ENCODE measurements at places on chromosomes 6 and 20. TPM values are rescaled to one million over a fixed set of nuclear protein-coding genes. Genes with fewer than 3 reads are reported as not detected.

DNA sequence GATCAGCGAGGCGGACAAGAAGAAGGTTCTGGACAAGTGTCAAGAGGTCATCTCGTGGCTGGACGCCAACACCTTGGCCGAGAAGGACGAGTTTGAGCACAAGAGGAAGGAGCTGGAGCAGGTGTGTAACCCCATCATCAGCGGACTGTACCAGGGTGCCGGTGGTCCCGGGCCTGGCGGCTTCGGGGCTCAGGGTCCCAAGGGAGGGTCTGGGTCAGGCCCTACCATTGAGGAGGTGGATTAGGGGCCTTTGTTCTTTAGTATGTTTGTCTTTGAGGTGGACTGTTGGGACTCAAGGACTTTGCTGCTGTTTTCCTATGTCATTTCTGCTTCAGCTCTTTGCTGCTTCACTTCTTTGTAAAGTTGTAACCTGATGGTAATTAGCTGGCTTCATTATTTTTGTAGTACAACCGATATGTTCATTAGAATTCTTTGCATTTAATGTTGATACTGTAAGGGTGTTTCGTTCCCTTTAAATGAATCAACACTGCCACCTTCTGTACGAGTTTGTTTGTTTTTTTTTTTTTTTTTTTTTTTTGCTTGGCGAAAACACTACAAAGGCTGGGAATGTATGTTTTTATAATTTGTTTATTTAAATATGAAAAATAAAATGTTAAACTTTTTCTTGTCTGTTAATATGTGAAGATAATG is 2.2 kb downstream of the HSPA1B start:
- peak; percentile 75 for DNase-seq

DNA sequence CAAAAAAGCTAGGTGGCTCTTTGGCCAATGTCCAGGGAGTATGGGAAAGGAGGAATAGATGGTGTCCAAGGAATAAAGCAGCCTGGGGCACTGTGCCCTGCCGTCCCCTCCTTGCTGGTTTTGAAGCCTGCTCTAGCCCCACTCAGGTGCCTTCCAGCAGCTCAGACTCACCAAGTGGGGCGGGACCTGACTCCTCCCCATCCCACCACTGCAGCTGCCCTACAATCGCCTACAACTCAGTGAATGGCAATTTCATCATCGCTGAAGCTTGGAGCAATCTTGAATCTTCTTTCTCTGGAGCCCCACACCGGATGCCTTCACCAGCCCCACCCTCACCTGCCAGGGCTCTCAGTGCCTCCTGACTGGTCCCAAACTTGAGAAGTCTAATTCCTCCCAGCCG is 56.4 kb upstream of the NXT1 start:
- no peak for DNase-seq

GRCh38 chr6:145502416-145502815 is 232.9 kb downstream of the EPM2A start:
- no peak for DNase-seq

DNA sequence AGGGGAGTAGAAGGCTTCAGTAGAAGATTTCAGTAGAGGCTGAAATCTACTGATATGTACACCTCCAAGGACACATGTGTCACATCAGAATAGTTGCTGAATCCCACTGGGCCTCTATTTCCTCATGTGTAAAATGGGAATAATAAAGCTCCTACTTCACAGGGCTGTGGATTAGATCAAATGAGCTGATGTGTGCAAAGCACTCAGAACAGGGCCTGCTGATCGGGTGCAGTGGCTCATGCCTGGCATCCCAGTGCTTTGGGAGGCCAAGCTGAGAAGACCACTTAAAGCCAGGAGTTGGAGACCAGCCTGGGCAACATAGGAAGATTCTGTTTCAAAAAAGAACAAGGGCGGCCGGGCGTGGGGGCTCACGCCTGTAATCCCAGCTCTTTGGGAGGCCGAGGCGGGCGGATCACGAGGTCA is 8.1 kb upstream of the AP5S1 start:
- DNase-seq: no peak

- DNase-seq: no peak
These were observed 56.6 kb downstream of the BPIFB1 start for GRCh38 chr20:33339515-33340058.

- no peak for DNase-seq
These were observed 29.6 kb downstream of the ZKSCAN8 start for GRCh38 chr6:28171271-28171670.

DNA sequence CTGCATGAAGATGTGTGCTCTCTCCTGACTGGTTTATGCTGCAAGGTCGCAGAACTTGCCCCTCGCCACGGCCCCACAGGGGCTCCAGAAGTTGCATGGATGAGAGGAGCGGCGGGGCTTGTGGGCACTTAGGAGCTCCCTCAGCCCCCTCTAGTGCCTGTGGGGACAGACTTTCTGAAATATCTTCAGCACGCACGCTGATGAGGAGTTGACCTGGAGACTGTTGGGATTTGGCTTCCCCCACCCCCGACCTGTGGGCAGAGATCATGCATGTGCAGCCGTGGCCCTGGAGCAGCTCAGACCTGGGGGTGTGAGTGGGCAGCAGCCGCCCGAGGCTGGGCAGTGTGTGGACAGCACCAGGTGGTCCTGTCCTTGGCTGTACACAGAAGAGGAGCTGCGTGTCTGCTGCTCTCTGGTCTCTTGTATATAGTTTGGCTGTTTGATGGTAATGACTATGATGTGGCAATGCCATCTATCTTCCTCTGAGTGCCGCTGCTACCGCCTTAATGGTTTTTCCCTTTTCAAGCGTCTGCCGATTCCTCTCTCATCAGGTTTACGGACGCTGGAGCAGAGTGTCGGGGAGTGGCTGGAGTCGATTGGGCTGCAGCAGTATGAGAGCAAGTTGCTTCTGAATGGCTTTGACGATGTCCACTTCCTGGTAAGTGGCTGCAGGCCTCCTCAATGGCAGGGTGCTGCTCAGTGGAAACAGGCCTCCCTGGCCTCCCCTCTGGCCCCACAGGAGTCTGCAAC is 81.4 kb downstream of the TCP11 start:
- DNase-seq: no peak

DNA sequence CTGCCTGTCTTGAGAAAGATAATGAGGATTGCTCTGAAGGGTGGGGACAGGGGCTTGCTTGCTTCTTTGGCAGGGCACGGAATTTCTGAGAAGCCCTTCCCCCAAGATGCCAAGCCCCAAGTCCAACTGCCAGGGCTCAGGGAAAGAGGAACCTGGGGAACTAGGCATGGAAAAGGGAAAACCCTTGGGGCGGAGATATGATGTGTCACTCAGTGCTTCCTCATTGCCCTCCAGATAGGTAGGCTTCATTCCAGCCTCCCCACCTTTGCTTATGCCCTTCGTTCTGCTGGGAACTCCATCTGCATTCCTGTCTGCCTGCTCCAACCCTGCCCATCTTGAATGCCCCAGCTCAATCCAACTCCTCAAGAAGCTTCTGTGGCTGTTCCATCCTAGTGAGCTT is 61.2 kb downstream of the VEGFA start:
- no peak for DNase-seq

GRCh38 chr20:37238426-37238825 is 23.2 kb downstream of the GHRH start:
- DNase-seq: no peak

DNA sequence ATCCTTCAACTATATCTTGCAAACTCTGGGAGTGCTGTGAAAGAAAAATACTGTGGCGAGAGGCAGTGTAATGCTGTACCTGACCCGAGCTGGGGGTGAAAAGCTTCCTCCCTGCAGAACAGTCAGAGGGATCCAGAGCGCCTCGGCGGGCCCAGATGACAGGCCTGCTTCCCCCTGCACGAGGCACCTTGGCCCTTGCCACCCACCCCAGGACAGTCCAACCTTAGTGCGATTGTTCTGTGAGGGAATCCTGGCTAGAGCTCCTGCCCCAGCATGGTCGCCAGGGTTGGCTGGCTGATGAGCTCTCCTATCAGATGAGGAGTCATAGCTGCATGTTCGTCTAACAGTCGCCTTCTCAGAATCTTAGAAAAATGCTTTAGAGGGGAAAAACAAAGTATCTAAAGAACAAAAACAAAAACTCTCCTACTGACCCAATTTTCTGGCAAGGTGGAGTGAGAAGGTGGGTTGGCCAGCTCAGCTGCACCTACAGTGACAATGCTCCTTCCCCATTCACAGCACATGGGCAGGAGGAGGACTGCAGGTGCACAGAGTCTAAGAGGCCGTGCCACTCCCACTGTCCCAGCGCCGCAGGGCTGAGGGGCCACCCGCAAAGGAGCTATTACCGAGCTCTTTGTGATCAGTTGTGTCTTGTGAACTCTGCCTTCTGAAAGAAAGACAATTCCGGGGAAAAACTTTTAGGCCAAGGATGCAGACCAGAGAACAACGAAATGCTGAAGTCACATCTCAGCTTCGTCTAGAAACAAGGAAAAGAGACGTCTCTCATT is 28.6 kb upstream of the GPR6 start:
- no peak for DNase-seq

DNA sequence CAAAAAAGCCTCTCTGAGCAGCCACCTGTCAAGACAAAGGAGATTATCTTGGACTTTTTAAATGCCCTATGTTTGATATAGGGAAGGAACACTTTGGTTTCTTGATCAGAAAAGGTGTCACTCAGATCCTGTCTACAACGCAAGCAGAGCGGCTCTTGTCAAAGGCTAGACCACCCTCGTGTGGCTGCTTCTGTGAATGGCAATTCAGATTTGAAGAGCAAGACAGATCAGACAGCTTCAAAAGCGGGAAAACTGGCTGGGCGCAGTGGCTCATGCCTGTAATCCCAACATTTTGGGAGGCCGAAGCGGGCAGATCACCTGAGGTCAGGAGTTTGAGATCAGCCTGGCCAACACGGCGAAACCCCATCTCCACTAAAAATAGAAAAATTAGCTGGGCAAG is 10.1 kb upstream of the NXT1 start:
- peak; percentile 28 for DNase-seq

GRCh38 chr20:16433293-16433580 is 140.0 kb downstream of the KIF16B start:
- DNase-seq: peak; percentile 57

- no peak for DNase-seq
These were observed 184.3 kb downstream of the CARMIL1 start for GRCh38 chr6:25463441-25463840.

GRCh38 chr6:8170245-8170644 is 67.9 kb upstream of the EEF1E1 start:
- DNase-seq: no peak

DNA sequence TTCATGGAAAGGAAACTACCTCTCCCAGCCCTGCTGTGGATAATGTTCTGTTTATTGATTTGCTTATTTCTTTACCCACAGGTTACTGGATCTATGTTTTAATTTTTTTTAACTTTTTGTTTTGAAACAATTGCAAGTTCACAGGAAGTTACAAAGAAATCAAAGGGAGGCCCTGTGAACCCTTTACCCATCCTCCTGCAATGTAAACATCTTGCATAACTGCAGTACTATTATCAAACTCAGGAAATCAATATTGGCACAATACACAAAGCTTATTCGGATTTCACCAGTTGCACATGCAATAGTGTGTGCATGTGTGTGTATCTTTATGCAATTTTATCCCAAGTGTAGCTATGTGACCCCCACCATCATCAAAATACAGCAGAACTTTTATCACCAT is 398.0 kb downstream of the BTBD3 start:
- DNase-seq: no peak

DNA sequence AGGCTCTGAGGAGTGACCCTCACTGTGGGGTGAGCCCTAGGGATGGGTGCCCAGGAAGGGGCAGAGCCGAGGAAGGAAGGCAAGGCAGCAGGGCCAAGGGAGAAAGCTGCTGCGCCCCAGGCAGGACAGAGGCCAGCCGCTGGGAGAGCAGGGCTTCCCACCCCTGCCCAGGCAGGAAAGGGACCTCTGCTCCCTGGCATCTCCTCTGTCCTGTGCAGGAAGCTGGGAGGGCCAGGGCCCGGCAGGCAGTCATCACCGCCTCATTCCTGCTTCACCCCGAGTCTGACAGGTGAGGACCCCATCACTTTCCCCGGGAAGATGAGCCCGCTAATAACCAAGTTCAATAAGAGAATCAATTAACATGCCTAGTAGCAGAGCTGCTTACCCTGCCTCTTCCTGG is 81.3 kb downstream of the EDN3 start:
- no peak for DNase-seq

DNA sequence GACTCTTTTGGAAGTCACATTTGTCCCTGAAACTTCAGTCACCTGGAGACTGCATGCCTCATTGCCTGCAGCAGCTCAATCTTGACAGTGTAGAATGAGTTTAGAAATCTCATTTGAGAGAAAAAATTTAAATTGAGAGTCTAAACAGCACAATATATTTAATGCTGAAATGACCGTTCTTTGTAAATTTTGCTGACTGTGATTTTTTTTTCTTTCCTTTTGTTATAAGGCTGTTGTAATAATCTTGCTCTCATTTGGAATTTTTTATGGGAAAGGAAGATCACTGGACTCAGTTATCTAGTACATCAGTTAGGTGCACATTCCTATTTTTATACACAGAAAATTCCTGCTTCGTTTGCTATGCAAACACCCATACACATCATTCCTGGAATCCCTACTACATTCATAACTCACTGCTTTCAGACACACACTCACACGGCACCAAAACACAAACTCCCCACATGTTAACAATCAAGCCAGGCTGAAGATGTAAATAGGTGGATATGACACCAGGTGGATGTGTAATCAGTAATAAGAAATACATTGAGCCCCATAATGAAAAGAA is 43.8 kb downstream of the PTCHD4 start:
- DNase-seq: no peak

- DNase-seq: no peak
These were observed 664.8 kb upstream of the MMS22L start for GRCh38 chr6:97947841-97948240.

DNA sequence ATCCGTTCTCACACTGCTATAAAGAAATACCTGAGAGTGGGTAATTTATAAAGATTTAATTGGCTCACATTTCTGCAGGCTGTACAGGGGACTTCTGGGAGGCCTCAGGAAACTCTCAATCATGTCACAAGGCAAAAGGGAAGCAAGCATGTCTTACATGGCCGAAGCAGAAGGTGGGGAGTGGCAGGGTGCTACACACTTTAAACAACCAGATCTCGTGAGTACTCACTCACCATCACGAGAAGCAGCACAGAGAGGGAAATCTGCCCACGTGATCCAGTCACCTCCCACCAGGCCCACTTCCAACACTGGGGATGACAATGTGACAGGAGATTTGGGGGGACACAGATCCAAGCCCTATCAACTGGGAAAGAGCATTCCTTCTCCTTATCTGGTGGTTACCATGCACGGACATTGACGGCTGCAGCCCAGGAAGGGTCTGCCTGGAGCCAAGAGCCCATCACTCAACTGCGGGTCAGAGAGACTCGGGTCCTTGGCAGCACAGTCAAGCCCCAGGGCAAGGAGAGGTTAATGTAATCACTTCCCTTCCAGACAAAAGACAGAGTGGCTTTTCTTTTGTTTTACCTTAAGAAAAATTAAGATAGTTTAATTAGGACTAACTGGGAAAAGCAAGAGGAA is 112.3 kb upstream of the CST7 start:
- DNase-seq: no peak

- no peak for DNase-seq
These were observed 126.7 kb downstream of the RTN4IP1 start for GRCh38 chr6:106502559-106502958.

Gene KHDC1L
- polyA plus RNA-seq: not detected

Gene WASF1
- 53.3 TPM for polyA plus RNA-seq

Gene GCNT2
- 13.9 TPM for polyA plus RNA-seq

Gene MBOAT1
- 26.1 TPM for polyA plus RNA-seq

Gene PKHD1
- polyA plus RNA-seq: 27.9 TPM

Gene MRPL18
- polyA plus RNA-seq: 74.6 TPM

Gene TTK
- 20.3 TPM for polyA plus RNA-seq

Gene SHLD1
- 11.7 TPM for polyA plus RNA-seq

Gene CAGE1
- polyA plus RNA-seq: not detected

Gene SIRPG
- polyA plus RNA-seq: not detected

Gene HLA-DQA2
- 0.21 TPM for polyA plus RNA-seq

Gene TBXT
- polyA plus RNA-seq: 0.07 TPM

Gene THBS2
- polyA plus RNA-seq: 19.3 TPM

Gene RALGAPB
- 32.6 TPM for polyA plus RNA-seq

Gene BCAS1
- polyA plus RNA-seq: 5.0 TPM

Gene SLC17A2
- 0.69 TPM for polyA plus RNA-seq

Gene DEFB119
- not detected for polyA plus RNA-seq
